Stimulated activated CD4-positive, alpha-beta T cell treated with anti-CD3 and anti-CD28 coated beads, Interleukin-1b, Interleukin-23, amount 100 ng/mL, for 1 hour (primary cell): ENCODE measurements at places on chromosomes 13 and 19.

- DNase-seq: no peak
Measured at GRCh38 chr13:111415246-111415645, 94.8 kb downstream of the TEX29 start.

DNA sequence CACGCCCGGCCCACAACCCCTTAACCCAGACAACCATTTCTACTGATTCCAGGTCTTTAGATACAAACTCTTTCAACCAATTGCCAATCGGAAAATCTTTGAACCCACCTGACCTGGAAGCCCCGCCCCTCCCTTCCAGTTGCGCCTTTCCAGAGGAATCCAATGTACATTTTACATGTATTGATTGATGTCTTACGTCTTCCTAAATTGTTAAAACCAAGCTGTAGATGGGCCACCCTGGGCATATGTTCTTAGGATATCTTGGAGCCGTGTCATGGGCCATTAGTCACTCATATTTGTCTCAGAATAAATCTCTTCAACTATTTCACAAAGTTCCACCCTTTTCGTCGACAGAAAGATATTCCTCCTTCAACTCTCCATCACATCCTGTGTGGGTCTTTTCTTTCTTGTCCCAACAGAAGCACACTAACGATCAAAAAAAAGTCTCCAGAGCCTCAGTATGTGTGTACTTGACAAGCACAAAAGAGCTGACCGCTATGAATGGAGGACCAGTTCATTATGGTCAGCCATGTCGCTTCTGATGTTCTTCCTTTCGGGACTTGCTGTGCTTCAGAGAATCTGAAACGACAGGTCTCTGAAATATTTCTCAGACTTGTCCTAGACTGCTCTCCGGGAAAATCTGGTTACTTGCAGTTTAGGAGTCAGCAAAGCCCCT is 601 bp upstream of the ZNF749 start:
- no peak for DNase-seq

DNA sequence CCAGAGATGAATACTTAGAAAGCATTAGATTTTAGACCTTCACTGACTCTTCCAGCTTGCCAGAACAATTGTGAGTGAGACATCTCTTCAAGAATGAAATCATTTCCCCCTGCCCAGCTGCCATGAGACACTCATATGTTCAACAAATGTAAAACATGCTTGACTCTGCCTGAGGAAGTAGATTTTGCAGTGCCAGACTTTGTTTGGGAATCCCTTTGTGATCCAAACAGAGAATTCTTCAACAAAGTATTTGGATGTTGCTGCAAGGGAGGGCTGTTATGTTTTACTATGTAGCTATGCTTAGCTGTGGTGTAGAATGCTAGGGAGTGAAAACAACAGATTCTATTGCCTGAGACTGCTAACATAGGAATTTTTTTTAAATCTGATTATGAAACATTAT is 416.4 kb downstream of the DCT start:
- no peak for DNase-seq

DNA sequence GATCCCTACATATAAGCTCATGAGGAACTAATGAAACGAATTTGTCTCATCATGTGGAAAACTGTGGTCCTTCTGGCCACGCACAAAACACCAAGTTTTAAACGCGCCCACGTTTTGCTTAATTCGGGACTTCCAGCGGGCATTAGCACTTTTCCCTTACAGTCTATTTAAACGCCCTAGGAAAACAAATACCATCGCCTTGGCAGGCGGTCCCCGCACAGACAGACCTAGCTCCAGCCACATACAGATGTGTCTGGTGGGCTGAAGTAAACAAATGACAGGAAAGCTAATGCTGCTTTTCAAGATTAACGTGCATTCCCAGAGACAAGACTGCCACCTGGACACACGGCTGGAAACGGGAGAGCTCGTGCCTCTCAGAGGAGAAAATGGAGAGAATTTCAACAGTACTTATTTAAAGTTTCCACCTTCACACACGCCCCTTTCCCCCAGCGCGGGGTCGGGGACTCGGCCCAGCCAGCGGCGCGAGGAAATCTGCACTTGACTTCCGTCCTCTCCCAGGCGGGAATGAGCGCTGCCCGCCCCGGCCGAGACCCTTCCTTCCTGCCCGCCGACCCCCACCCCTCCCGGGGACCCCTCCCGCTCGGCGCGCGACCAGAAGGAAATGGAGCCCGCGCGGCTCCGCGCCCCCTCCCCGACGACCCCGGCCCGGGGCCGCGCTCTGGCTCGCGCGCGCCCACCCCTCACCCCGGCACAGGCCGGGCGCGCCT is 931 bp downstream of the USP12 start:
- DNase-seq: peak; percentile 24

GRCh38 chr13:43848001-43848649 is 31.4 kb downstream of the CCDC122 start:
- no peak for DNase-seq

DNA sequence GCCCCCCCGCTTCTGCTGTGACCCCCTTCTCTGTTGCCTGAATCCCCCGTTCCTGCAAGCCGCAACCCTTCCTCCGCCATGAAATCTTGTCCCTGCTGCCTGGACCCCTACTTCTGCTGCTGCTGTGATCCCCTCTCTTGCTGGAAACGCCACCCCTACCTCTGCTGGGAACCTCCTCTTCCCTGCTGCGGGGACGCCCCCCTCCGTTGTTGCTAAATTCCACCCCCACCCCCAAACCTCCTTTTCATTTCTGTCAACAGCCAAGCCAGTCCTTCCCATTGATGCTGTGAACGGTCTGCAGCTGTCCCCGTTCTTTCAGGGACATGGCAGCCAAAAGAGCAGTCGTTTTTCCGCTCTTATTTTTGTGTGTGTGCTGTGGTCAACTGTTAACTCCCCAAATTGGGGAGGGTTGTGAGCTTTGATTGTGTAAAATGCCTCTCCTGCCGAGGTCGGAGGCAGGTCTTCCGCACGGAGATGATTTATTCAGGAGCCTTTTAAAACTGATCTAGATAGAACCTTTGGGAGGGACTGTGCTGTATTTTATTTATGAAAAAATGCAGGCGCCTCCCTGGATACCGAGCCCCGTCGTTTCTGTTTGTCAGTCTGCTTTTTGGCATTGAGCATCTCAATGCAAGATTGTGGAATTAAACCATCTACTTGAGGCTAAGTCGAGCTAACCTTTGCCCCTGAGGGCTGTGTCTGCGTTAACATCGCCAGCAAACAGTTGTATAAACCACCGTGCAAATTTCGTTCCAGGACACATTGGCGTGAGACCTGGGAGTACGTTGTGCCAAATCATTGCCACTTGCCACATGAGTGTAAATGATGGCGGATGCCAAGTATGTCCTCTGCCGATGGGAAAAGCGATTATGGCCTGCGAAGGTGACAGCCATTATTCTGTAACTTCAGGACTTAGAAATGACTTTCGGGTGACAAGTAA is 27.9 kb upstream of the NDUFS7 start:
- DNase-seq: no peak

GRCh38 chr13:103852036-103852435 is 785.8 kb upstream of the SLC10A2 start:
- DNase-seq: no peak

DNA sequence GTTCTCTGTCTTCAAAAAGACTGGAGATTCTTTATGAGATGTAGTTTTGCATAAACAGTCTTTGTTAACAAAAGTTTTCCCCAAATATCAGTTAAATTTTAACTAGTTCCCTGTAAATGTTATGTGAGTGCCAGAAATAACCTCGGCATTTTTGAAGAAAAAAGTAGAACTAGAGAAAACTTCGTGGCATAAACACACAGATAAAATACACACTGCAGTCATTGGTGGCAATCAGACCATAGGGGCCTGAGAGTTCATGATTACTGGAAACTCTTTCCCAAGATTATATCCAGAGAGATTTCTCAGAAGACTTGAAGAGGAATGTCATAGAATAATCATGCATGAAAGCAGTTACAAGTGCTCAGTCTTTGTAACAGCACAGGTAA is 190.0 kb downstream of the MZT1 start:
- no peak for DNase-seq

GRCh38 chr13:38384171-38384570 is 34.5 kb downstream of the UFM1 start:
- DNase-seq: no peak

GRCh38 chr13:108154421-108154858 is 60.9 kb downstream of the LIG4 start:
- no peak for DNase-seq

GRCh38 chr13:36051082-36051481 is 80.1 kb downstream of the DCLK1 start:
- DNase-seq: no peak

GRCh38 chr19:18257503-18258470 is 16.5 kb downstream of the IQCN start:
- DNase-seq: no peak

DNA sequence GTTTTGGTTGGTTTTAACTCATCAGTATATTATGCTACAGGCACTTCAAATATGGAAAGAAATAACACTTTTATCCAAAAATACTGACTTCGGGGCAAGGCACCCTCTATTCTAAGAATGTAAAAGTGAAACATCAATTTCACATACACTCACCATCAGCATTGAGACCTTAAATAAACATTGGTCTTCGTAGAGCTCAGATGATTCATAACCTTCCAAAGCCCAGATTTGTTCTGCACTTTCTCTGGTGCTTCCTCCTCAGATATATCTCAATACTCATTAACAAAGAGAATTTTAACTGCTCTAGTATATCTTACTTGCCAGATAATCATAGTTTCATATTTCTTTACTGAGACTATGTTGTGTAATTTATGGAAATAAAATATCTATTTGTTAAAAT is 794.3 kb downstream of the LIG4 start:
- no peak for DNase-seq

- DNase-seq: no peak
Measured at GRCh38 chr19:49042177-49042576, 1.5 kb upstream of the CGB5 start.

GRCh38 chr19:58227964-58228584 is 640 bp upstream of the ZNF544 start:
- no peak for DNase-seq

DNA sequence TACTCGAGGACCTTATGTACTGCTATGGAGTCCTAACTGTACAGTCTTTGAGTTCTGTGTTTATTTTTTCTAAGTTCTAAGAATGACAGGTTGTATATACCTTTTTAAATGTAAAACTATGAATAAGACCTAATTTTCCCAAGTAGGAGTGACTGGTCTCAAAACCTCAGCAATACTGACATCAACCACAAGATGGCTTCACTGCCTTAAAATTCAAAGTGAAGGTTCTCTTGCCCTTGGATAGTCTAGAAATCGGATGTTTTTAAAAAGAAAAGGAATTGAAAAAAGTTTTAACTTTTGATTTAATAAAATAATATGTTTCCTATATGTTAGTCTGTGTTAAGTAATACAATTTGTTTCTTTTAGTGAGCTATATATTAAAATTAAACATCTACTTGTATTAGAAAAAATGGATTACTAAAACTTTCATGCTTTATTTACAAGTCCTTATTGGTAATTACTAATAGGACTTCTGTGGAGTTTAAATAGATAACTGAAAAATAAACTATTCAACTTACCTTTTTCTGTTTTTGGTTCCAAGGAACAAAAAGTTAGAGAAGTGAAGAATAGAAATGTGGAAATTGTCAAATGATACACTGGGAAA is 52.0 kb downstream of the TDRD3 start:
- no peak for DNase-seq
